ENCODE measurements at places on chromosomes 6 and 20. TPM values are rescaled to one million over a fixed set of nuclear protein-coding genes. Genes with fewer than 3 reads are reported as not detected.

The TBC1D20 gene
- total RNA-seq: 38.1 TPM

The DPPA5 gene
- not detected for total RNA-seq

The TASP1 gene
- 8.7 TPM for total RNA-seq

The FAM162B gene
- not detected for total RNA-seq

The LHFPL5 gene
- not detected for total RNA-seq

The CPXM1 gene
- total RNA-seq: not detected

The SYNDIG1 gene
- 12.6 TPM for total RNA-seq

The CRISP3 gene
- total RNA-seq: not detected

The MLN gene
- total RNA-seq: not detected

The ZBP1 gene
- not detected for total RNA-seq

GRCh38 chr6:11595903-11596302, 58.4 kb downstream of the TMEM170B start:
- DNase-seq: no peak

- no peak for DNase-seq
Observed at GRCh38 chr20:20621195-20621594, 91.2 kb downstream of the RALGAPA2 start.

DNA sequence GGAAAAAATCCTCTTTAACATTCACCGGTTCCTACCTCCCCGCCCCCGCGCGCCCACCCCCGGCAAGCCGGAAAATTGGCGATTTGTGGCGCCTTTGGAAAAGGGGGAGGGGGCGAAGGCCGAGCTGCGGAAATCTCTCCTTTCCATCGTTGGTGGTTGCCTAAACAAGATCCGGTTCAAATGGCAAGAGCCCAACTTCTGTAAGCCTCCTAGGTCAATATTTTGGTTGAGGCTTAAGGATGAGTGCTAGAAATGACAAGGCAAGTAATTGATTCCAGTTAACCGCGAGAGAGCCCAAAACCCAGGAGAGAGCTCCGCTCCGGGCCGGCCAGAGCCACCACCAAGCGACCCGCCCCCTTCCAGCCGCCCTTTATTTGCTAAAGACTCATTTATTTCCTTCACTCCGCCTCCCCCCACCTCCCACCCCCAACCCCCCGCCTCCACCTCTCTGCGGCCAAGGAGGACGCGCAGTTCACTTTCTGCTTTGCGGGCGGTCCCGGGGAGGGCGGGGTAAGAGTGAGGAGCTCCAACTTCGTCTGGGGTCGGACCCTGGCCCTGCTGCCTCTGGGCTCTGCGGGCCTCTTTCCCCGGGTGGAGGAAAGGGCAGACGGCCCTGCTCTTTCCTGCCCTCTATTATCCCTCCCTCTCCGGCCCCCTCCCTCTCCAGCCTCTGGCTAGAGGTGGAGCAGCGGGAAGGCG, 838 bp upstream of the NKX2-2 start:
- no peak for DNase-seq

- DNase-seq: no peak
Observed at GRCh38 chr20:20322912-20323311, 45.0 kb upstream of the INSM1 start.

DNA sequence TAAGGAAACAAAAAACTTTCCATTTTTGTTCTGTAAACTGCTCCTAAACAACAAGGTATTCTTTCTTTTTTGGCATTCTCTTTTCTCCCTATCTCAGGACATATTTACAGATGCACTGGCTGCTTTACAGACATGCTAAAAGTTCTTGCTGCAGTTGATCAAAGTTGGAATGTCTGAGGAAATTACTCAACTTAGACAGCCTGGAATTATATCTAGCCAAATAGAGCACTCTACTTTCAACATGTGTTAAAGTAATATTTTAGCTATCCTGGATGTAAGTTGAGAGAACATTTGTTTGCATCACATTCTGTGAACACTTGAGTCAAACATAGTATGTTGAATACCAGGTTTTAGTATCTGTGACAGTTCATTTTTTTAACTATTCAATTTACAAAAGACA, 24.8 kb downstream of the TASP1 start:
- DNase-seq: no peak

DNA sequence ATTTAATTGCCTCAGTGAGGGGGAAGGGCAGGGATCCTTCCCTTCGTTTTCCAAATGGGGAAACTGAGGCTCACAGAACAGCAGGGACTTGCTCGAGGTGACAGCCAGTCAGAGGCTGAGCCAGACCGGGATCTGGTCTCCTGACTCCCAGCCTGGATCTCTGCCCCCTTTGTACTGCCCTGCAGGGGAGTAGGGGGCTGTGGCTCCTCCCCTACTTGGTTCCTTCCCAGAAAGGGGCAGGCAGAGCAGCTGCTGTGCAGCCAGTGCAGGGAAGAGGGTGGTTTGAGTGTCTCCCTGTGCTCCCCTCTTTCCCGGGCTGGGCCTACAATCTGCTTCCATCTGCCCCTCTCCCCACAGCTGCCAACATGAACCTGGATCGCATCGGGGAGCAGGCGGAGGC, 37.6 kb downstream of the UQCC2 start:
- no peak for DNase-seq

- DNase-seq: no peak
Observed at GRCh38 chr6:9295644-9296043, 860.3 kb upstream of the SLC35B3 start.

- DNase-seq: peak; percentile 70
Observed at GRCh38 chr20:22339091-22339881, 245.1 kb downstream of the FOXA2 start.

- DNase-seq: no peak
Observed at GRCh38 chr6:44264154-44265006, 971 bp downstream of the NFKBIE start.

DNA sequence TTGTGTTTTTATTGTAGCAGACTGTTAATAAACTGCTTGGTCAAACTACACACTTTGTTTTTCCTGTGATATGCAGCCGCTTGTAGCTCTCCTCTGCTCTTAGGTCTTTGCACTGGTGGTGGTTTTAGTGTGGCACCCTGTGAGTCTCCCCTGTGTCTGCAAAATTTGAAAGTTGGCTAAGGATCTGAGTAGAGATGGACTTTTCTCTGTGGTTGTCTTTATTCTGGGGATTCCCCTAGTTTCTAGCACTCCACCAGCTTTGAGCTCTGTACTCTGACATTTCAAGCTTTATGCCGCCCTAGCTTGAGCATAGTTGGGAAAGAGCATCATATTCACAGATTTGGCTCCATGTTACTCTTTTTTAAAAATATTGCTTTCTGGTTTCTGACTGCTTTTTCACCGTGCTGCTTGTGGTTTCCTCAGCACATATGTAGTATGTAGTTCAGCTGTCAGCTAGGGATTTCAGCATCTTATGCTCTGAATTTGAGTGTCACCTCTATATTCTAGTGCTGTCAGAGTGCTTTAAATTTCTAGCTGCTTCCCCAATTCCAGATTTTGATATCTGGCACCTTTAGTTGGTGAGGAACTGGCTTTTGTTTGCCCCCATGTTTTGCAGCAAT, 25.4 kb downstream of the CDYL start:
- DNase-seq: no peak

DNA sequence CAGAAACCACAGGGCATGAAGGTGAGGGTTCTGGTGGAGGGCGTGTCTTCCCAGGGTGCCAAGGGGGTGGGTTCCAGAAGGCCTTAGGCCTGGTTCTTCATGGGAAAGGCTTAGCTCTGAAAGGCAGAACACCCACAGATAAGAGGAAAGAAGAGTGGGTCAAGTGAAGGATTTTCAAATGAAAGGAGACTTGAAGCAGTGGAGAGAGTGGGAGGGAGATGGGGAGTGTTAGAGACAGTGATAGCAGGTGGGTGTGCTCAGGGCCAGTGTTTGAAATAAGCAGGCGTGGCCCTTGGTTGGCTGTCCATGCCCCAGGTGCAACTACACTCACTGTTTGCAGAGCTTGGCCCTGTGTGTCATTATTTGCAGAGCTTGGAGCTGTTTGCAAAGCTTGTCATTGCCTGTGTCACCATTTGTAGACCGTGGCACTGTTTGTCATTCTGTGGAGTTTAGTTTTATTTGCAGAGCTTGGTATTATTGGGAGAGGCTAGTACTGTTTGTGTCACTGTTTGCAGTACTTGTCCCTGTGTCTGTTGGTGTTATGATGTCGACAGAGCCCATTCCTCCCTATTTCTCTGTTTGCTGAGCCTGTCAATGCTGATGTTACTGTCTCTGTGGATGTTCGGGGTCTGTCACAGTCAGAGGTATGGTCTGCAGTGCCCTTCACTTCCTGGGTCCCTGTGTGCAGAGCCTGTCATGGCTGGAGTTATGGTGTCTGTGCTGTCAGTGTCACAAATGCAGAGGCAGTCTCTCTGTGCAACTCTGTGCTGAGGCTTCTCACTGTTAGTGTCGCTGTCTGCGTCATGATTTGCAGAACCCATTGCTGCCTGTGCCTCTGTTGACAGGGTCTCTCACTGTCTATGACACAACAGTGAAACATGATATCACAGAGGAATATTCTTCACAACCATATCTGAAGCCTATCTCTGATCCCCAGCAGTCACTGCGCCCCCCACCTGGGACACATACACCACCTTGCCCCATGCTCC, 127.7 kb upstream of the LRFN2 start:
- no peak for DNase-seq

DNA sequence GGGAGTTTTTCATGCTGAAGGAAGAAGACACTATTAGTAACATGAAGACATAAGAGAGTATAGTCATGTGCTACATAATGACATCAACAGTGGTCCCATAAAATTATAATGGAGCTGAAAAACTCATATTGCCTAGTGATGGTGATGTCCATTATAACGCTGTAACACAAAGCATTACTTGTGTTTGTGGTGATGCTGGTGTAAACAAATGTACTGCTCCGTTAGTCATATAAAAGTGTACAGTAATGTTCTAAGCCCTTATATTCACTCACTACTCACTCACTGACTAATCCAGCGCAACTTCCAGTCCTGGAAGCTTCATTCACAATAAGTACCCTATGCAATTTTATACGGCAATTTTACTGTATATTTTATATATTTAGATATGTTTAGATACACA, 26.8 kb upstream of the ASF1A start:
- DNase-seq: peak; percentile 50

- no peak for DNase-seq
Observed at GRCh38 chr20:38873050-38873581, 53.1 kb upstream of the FAM83D start.

GRCh38 chr6:26003102-26003694, 40.6 kb downstream of the TRIM38 start:
- peak; percentile 55 for DNase-seq

DNA sequence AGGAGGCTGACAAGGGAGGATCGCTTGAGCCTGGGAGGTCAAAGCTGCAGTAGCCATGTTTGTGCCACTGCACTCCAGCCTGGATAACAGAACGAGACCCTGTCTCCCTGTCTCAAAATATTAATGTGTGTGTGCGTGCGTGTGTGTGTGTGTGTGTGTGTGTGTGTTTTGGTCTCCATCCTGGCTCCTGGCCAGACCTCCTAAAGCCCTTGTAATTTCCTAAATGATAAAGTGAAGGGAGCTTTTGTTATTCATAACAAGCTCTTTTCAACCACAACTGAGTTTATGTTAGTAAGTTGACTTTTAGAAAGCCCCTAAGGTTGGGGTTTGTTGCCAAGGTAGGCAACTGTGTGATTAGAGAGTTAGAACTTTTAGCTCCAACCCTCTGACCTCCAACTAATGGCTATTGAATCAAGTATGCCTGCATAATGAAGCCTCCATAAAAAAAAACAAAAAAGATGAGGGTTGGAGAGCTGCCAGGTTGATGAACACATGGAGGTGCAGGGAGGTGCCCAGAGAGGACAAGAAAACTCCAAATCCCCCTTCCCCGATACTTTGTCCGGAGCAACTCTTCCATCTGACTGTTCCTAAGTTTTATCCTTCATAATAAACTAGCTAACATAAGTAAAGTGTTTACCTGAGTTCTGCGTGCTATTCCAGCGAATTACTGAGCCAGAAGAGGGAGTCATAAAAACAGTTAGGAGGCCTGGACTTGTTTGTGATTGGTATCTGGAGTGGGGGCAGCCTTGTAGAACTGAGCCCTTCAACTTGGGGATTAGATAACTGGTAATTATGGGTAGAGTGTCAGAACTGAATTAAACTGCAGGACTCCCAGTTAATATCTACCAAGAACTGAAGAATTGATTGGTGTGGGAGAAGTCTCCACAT, 5.3 kb upstream of the AIF1 start:
- DNase-seq: no peak

GRCh38 chr6:152600022-152600421, 37.1 kb downstream of the SYNE1 start:
- DNase-seq: no peak

GRCh38 chr6:127069659-127070279, 48.7 kb upstream of the RSPO3 start:
- DNase-seq: peak; percentile 26

DNA sequence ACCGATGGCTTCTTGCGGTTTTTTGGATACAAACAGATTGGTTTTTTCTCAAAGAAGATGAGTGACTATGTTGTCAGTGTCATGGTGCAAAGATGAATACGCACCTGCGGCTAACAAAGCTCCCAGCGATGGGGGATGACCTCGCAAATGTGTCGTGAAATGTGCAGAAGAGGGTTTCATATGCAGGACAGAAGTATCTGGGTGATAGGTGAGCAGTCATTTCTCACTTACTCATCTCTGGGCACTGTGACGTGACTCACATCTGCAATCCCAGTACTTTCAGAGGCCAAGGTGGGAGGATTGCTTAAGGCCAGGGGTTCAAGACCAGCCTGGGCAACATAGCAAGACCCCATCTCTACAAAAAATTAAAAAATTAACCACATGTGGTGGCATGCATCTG, 216.3 kb downstream of the ERMARD start:
- no peak for DNase-seq
